Chondrocyte (in vitro differentiated cells): ENCODE measurements at places on chromosomes 2 and 18. TPM values are rescaled to one million over a fixed set of nuclear protein-coding genes. Genes with fewer than 3 reads are reported as not detected.

DNA sequence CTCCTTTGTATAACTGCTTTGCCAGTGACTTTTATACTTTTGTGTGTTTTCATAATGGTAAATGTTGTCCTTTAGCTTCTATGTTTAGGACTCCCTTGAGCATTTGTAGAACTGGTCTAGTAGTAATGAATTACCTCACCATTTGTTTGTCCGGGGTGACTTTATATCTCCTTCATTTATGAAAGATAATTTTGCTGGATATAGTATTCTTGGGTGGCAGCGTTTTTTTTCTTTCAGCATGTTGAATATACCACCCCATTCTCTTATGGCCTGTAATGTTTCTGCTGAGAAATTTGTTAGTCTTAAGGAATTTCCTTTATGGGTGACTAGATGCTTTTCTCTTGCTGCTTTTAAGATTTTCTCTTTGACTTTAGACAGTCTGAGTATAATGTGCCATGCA, 56.0 kb downstream of the GPC1 start:
- no peak overlapping the region for H3K4me3 ChIP-seq
- H3K27ac ChIP-seq, result no peak overlapping the region
- H3K27me3 ChIP-seq, result no peaks in the 10 kb centered on the region
- DNase-seq, result no peak
- peaks cover 21% of the 10 kb centered on the region for H3K36me3 ChIP-seq
- no peaks in the 10 kb centered on the region for H3K4me1 ChIP-seq

DNA sequence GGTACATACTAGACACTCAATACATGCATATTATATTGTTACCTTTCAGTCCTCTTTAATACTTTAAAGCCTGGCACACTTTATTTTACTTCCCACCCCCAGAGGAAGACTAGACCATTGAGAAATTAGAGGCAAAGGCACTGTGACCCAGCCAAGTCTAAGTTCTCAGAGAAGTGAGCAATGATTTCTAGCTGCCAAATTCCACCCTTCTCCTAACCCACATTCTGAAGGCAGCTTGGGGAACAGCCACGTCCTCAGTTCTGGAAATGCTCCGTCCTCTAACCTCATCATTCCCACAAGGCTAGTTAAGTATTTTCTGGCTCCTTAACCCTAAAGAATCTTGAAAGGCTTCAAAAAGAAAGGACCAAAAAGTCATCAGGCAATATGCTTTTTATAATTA, 86.6 kb downstream of the COL5A2 start:
- peaks cover 94% of the 10 kb centered on the region for H3K4me1 ChIP-seq
- H3K27ac ChIP-seq, result peak overlapping the region; percentile 95
- peaks cover 52% of the 10 kb centered on the region for H3K36me3 ChIP-seq
- peak overlapping the region; percentile 35 for H3K4me3 ChIP-seq
- no peak for DNase-seq

GRCh38 chr2:84234103-84234502, 225.0 kb downstream of the SUCLG1 start:
- no peak overlapping the region for H3K4me3 ChIP-seq
- DNase-seq, result no peak
- H3K27me3 ChIP-seq, result peaks cover 12% of the 10 kb centered on the region

DNA sequence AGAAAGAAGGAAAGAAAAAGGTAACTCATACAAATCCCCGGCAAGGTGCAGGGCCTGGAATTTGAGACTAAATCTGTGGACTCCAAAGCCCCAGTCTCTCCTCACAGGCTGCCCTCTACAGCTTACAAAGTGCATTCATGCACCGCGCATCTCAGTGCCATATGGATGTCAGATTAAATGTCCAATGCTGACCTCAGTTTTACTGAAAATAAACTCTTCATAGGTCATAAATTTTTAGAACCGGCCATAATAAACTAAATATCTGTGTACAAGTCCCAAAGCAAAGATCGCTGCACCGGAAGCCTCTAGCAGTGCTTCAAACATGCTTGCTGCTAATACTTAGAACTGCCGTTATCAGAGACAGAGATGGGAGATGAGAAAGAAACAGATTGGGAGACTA, 17.7 kb downstream of the ST6GAL2 start:
- H3K27ac ChIP-seq, result peak overlapping the region; percentile 84
- no peaks in the 10 kb centered on the region for H3K27me3 ChIP-seq
- H3K4me1 ChIP-seq, result peaks cover 81% of the 10 kb centered on the region
- no peak overlapping the region for H3K4me3 ChIP-seq

GRCh38 chr18:60358516-60358915, 14.1 kb downstream of the MC4R start:
- no peak for DNase-seq
- peak overlapping the region; percentile 37 for H3K27ac ChIP-seq
- no peaks in the 10 kb centered on the region for H3K36me3 ChIP-seq
- H3K27me3 ChIP-seq, result no peaks in the 10 kb centered on the region
- H3K4me3 ChIP-seq, result no peak overlapping the region
- H3K4me1 ChIP-seq, result peaks cover 22% of the 10 kb centered on the region

DNA sequence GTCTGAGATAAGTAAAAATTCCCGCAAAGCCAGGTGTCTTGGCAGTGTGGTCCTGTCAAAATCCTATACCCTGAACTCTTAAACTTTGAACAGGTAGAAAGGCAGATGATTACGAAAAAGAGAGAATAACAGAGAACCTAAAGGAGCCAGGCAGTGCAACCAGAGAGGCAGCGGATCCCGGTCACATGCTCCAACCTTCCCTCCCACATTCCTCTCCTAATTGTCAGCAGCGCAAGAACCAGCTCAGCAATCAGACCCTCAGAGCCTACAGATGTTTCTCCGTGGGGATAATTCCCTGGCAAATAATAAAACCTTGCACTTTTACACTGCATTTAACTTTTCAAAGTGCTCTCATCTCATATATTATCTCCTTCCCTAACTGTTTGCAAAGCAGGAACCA, 124.8 kb downstream of the EPHA4 start:
- H3K4me3 ChIP-seq, result no peak overlapping the region
- H3K4me1 ChIP-seq, result peaks cover 12% of the 10 kb centered on the region
- H3K27me3 ChIP-seq, result no peaks in the 10 kb centered on the region
- no peak for DNase-seq
- no peaks in the 10 kb centered on the region for H3K36me3 ChIP-seq

DNA sequence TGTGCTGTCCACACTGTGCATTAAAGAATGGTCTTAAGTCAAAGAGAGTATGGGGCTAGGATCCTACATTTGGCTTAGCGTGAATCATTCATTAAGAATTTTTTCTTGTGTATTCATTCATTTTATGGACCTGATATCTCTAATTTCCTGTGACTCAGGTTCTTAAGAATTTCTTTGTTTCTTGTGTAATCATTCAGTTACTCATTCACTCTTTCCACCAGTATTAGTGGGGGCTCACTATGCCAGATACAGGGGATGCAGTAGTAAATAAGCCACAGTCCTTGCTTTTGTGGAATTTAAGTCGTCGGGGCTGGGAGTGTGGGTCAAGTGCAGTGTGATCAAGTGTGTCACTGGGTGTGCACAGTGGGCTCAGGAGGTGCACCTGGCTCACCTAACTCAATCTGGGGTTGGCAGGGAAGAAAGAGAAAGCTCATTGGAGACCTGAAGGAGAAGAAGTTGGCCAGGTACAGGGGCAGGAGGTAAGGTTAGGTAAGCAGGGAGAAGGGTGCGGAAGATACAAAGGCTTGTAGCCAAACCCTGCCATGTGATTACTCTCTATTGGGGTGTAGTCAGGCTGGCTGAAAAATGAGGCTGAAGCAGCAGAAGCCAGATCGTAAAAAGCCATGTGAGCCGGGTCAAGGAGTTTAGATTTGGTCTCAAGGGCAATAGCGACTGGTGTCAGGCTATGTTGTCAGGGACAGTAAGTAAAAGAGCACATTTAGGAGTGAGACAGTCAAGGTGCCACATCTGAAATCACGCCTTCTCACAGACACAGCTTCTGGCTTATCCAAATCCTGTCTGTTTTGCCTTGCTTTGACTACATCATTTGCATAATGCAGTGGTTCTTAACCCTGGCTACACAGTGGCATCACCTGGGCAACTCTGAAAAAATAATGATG, 67.2 kb downstream of the KCTD1 start:
- peaks cover 30% of the 10 kb centered on the region for H3K4me1 ChIP-seq
- no peaks in the 10 kb centered on the region for H3K27me3 ChIP-seq
- DNase-seq, result no peak
- peak overlapping the region; percentile 50 for H3K27ac ChIP-seq
- H3K36me3 ChIP-seq, result peaks cover 3% of the 10 kb centered on the region
- no peak overlapping the region for H3K4me3 ChIP-seq

- peaks cover 10% of the 10 kb centered on the region for H3K4me1 ChIP-seq
- peak overlapping the region; percentile 60 for H3K4me3 ChIP-seq
- no peak for DNase-seq
- H3K36me3 ChIP-seq, result no peaks in the 10 kb centered on the region
- H3K27ac ChIP-seq, result no peak overlapping the region
These were observed 310.6 kb downstream of the CELF4 start for GRCh38 chr18:37254973-37255372.

DNA sequence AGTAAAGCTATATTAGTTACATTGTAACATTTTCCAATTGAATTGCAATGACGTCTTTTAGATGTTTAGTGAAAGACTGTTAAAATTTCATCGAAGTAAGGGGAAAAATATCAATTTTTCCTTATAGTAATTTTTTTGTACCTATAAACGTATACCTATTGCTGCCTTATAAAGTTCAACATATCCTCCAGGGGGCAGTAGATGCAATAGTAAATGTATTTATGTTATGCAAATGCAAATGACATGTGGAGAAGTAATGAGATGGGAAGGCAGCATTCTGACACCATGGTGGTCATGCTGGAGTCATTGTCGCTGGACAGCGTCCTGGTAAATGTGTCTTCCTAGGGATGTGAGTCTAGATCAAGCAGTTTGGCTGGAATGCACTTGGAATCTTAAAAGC, 38.7 kb downstream of the MSTN start:
- H3K27me3 ChIP-seq, result no peaks in the 10 kb centered on the region
- H3K4me3 ChIP-seq, result no peak overlapping the region
- no peaks in the 10 kb centered on the region for H3K4me1 ChIP-seq
- DNase-seq, result no peak
- no peak overlapping the region for H3K27ac ChIP-seq

DNA sequence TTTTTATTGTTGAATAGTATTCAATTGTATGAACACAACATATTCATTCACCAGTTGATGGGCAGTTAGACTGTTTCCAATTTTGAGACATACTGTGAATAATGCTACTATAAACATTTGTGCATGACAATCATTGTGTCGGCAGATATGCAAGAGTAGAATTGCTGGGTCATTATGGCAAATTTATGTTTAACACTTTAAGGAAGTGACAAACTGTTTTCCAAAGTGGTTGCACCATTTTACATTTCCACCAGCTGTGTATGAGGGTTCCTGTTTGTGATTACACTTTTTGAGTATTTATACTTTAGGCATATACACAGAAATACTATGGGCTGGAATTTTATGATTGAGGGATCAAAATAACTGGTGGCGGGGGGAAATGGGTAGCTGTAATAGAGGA, 61.2 kb downstream of the MAP4K3 start:
- peaks cover 27% of the 10 kb centered on the region for H3K4me1 ChIP-seq
- peak overlapping the region; percentile 5 for H3K27ac ChIP-seq
- no peaks in the 10 kb centered on the region for H3K27me3 ChIP-seq
- no peak overlapping the region for H3K4me3 ChIP-seq
- no peak for DNase-seq
- peaks cover 14% of the 10 kb centered on the region for H3K36me3 ChIP-seq

- no peak overlapping the region for H3K27ac ChIP-seq
- H3K36me3 ChIP-seq, result peaks cover 2% of the 10 kb centered on the region
- no peak overlapping the region for H3K4me3 ChIP-seq
- H3K27me3 ChIP-seq, result no peaks in the 10 kb centered on the region
These were observed 48.0 kb downstream of the ZNF407 start for GRCh38 chr18:74645679-74646078.

GRCh38 chr2:230496891-230497290, 80.9 kb downstream of the SP100 start:
- no peak overlapping the region for H3K27ac ChIP-seq
- no peak overlapping the region for H3K4me3 ChIP-seq
- H3K36me3 ChIP-seq, result peaks cover 33% of the 10 kb centered on the region
- no peaks in the 10 kb centered on the region for H3K4me1 ChIP-seq
- no peaks in the 10 kb centered on the region for H3K27me3 ChIP-seq

- H3K27me3 ChIP-seq, result peaks cover 2% of the 10 kb centered on the region
- H3K36me3 ChIP-seq, result no peaks in the 10 kb centered on the region
- H3K27ac ChIP-seq, result no peak overlapping the region
- no peak for DNase-seq
- no peak overlapping the region for H3K4me3 ChIP-seq
These were observed 134.3 kb upstream of the UNC80 start for GRCh38 chr2:209637293-209637692.

The UGT1A10 gene
- total RNA-seq, result not detected in 3 replicates

The EPG5 gene
- 23.3 to 28.9 TPM (median 24.5 TPM) in 3 replicates for total RNA-seq

The GBX2 gene
- total RNA-seq, result 12.5 to 17.8 TPM (median 16.7 TPM) in 3 replicates

The UGT1A4 gene
- not detected in 3 replicates for total RNA-seq

The MALT1 gene
- 15.9 to 23.3 TPM (median 17.4 TPM) in 3 replicates for total RNA-seq

The FSIP2 gene
- total RNA-seq, result 1.7 to 6.6 TPM (median 4.5 TPM) in 3 replicates
